Stimulated activated naive CD8-positive, alpha-beta T cell treated with anti-CD3 and anti-CD28 coated beads, Interleukin-15, amount 100 ng/mL, for 72 hours (primary cell): ENCODE measurements at places on chromosomes 4 and X.
A peak's percentile ranks its signal among the peaks of the same experiment; 100 is the strongest.

DNA sequence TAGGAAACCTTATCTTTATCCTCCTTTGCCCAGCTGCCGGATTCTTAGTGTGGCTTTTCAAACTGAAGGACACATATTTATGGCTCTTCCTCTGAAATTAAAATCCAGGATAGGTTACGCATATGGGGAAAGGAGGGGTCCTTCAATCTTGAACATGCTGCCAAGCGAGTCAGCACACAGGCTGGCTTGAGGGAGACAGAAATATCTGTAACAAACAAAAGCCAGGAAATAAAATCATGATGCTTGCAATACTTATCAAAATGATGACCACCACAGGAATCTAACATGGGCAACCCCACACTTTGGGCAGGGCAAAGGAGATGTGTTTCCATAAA lies 196.4 kb upstream of the LDB2 start:
- DNase-seq: no peak

- no peak for DNase-seq
Measured at GRCh38 chr4:93710101-93710846, 118.3 kb upstream of the ATOH1 start.

DNA sequence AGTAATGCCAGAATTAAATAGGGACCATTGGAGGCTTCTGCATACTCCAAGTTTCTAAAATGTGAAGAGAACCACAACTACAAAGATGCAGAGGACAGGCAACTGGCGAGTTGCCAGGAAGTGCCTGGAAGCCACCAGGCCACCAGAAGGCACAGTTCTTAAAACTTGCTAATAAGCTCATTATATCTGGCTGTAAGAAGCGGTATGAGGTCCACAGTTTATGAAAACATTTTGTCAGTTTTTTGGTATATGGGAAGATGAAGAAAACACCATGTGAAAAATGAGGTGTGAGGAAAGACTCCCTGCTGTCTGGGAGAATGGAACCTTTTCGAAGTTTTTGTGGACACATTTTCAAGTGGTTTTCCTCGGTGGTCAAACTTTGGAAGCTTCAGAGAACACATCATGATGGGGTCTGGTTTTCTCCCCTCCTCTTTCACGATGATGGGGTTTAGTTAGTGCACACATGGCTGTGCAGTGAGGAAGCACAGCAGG lies 202.7 kb downstream of the NR3C2 start:
- no peak for DNase-seq

GRCh38 chr4:52144372-52144771 lies 93.3 kb downstream of the SPATA18 start:
- no peak for DNase-seq

- DNase-seq: no peak
Measured at GRCh38 chr4:159526172-159526571, 423.3 kb downstream of the RAPGEF2 start.

DNA sequence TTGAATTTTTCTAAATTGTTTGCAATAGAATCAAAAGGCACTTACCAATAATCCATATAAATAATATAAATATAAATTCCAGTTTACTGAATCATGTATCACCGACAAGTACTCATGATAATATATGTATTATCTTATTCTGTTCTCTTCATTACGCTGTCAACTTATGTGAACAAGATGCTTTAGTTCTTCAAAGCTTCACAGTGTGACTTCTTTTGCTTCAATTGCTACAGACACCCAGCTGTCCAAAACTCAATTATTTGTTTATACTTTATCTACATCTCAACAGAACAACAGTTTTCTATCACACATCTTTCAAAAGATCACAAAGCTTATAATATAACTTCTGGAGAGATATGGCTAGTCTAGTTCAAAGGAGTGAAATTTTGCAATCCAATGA lies 1499.9 kb upstream of the PCDH10 start:
- no peak for DNase-seq

DNA sequence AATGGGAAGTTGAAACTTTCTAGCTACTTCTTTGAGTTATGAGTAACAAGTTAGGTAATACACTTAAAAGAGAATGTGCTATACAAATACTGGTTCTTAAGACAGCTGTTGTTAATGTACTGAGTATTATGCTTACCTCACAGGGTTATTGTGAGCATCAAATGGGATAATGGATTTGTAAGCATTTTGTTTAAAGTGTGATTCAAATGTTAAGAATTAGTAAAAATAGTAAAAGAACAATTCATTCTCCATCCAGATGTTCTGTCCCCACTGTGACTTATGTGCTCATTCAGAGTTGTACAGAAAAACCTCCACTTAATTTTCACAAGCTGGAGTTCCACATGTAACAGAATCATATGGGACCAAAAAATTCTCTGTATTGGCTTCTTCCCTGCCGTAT lies 63.6 kb downstream of the AR start:
- DNase-seq: no peak

DNA sequence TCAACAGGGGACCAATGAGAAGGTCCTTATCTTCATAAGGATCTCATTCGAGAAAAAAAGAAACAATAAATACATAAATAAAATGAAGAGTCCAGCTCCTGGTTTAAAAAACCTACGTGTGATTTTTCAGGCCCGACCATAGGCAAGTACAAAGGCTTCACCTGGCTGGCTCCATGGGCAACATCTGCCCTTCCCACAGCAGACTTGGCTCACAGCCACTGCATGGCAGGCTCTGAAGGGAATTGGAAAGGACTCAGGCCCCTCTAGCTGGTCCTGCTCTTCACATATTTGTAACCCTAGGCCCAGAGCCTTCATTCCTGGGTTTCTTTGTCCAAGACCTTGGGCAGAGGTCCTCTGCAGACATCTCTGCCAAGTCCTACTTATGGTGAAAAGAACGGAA lies 228.1 kb downstream of the QDPR start:
- DNase-seq: no peak

DNA sequence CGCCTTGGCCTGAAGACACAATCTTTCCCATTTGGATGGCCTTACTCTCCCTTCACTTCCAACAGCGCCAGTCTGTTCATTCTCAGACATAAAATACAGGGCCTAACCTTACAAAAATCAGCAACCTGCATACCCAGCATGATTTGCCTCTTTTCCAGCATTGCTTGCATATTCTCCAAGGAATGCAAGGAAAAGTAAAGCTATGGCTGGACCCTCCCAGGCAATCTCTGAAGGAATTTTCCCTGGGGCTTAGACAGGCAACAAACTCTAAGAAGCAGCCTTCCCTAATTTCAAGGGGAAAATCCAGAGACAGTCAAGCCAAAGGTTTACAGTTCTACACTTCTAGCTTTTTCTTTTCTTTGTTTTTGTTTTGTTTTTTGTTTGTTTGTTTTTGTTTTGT lies 3.6 kb downstream of the DCTD start:
- no peak for DNase-seq

DNA sequence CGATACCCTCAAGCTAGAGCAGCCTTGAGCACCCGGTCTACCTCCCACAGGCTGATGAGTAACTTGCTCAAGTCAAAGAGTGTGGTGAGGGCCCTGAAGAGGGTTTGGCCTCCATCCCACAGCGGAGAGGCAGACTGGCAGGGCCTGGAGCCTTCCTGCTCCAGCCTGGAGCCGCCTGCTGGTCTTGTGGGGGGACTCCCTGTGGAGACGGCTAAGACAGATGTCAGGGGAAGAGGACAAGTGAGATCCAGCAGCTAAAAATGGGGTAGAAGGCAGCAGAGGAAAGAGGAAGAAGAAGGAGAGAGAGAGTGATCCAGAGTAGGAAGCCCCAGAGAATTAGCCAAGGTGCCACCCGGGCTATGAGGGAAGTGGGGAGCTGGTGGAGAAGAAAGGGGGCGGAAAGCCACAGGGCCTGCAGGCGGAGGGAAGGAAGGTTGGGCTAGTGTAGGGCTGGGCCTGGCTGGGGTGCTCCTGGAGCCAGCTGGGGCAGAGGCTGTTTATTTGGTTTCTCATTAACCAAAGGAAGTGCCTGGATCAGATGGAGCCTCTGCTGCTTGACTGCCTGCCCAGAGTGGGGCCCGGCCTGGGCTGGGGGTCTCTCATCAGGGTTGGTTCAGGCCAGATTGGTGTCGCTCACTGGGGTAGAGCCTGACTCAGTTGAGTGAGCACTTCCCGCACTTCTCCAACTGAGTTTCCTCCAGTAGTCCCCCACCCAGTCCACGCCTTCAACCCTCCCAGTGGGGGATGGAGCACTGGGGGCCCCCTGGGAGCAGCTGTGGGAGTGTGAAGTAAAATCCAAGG lies 14.2 kb downstream of the EFNB1 start:
- DNase-seq: no peak

GRCh38 chrX:123905332-123905731 lies 45.5 kb downstream of the XIAP start:
- no peak for DNase-seq

DNA sequence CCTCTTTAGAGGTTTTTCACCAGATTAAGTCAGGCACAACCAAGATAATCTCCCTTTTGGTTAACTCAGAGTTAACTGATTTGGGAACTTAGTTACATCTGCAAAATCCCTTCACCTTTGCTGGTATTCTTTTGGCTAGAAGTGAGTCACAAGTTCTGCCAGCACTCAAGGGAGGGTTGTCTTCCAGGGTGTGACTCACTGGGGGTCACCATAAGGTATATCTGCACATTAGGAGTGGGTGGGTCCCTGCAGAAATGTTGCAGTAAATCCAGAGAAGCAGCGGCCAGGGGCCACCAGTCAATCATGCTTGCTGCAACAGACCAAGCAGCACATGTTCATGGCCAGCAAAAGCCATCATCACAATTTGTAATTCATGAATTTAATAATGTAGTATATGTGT lies 59.8 kb upstream of the MAML3 start:
- DNase-seq: no peak

DNA sequence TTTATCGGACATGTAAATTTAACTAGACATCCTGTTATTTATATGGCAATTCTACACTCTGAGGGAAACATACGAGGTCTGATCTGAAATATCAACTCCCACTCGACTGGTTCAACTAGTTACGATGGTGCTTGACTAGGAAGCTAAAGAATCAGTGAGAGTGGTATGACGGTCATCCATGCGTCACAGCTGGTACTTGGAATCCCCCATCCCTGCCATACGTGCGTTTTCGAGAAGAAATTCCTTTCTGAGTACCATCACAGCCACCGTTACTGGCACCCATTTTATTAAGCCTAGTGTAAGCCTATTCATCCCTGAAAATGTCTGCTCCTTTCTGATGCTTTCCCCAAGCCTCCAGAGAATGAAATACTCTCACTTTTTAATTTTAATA lies 695 bp upstream of the PIGA start:
- DNase-seq: peak; percentile 61

GRCh38 chr4:121824950-121825349 lies 1.3 kb upstream of the CCNA2 start:
- DNase-seq: no peak

- DNase-seq: peak; percentile 7
Measured at GRCh38 chrX:10722851-10723250, 102.5 kb upstream of the MID1 start.

DNA sequence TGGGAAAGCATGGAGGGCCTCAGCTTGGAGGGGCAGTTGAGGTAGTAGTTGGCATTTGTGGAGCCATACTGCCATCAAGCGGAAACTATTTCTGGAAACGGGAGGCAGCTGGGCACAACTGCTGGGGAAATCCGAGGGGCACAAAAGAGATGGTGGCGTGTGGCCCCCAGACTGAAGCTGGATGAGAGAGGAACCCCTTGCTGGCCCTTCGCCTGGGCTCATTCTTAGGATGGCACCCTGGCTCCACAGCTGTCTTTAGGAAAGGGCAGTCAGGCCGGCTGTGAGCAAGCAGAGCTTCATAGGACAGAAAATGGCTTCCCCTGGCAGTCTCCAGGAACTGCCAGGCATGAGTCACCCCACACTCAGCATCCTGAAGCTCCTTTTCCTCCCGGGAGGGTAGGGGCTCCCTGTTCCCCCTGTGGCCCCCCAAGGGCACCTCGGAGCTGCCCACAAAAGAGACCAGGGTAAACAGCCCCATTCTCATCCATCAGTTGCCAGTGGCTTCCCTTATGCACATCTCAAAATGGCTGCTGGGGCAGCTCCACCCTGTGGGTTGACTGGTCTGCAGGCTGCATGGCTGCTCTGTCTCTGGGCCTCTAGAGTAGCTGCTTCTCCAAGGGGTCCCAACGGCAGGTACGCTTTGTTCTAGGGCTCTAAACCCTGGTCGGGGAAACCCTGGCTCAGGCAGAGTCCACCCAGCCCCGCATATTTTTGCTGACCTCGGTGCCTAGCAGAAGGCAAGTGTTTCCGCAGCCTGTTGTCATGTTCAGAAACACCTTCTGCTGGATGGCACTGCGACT lies 64.7 kb downstream of the NBDY start:
- no peak for DNase-seq

GRCh38 chrX:134898440-134898839 lies 92.4 kb upstream of the SMIM10 start:
- no peak for DNase-seq
